Stimulated activated CD8-positive, alpha-beta memory T cell treated with anti-CD3 and anti-CD28 coated beads, Interleukin-4, amount 100 ng/mL, for 4 hours (primary cell): ENCODE measurements at places on chromosomes 6 and 20.
A peak's percentile ranks its signal among the peaks of the same experiment; 100 is the strongest.

DNA sequence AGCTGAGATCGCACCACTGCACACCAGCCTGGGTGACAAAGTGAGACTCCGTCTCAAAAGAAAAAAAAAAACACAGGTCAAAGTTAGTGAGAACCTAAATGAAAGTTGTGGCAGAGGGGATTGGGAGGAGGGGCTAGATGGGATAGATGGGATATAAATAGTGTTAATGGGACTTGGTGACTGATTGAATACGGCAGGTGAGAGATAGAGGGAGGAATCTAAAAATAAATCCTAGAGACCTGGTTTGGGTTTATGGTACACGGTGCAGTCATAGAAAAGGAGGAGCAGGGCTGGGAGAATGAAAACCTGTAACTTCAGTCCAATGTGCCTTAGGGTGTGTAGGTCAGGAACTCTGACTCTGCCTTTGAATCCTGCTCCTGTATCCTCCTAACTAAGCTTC is 25.0 kb upstream of the DEK start:
- DNase-seq: no peak

DNA sequence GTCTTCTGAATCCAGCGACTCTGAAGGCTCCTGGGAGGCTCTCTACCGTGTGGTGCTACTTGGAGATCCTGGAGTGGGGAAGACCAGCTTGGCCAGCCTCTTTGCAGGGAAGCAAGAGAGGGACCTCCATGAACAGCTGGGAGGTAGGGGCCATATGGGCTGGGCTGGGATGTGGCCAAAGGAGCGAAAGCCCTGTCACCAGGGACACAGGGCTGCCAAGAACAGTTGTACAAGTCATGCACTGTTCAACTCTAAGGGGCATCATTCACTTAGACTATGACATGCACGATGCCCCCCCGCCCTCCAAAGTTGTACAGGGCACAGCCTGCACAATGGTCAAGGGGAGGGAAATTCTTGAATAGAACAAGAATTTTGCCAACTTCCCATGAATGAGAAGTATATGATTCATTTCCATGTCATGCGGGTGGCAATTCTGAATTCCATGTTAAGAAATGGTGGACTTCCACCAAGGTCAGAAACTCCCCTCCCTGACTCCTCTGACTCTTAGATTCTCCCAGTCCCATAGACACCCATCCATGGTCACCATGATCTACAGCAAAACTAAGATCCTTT is 1.6 kb downstream of the REM1 start:
- DNase-seq: no peak

GRCh38 chr20:10551732-10552724 is 116.9 kb downstream of the SLX4IP start:
- DNase-seq: no peak

DNA sequence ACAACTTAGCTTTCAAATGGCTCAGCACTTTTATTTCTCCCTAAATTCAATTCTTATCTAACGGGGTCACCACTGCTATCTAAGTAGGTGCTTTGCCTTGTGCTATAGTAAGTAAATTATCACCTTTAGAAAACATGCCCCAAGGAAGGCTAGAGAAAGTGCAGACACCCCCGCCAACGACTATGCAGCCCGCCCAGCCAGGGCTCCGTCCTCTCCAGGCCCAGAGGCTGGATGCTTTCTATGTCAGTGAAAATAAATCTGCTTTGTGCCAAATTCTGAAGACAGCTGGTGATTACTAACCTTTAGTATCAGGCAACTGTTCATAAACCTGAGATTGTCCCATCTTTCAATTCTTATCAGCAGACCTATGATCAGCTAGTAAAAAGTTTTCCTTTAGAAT is 14.3 kb downstream of the KIAA0319 start:
- no peak for DNase-seq

DNA sequence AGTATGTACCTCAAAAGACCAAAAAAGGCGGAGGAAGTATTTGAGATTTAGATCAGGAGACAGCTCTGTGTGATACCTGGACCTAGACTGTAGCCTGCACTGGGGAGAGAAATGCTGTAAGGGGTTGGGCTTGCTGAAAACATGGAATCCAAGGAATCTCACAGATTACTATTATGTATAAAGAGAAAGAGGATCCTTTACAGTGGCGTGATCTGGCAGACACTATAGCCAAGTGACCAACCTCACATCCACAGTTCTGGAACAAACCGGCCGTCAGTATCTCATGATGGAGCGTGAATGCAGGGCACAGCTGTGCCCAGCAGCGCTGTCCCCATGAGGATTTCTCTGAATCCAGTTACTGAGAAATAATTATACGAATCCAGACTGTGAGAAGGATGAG is 12.3 kb downstream of the DDX27 start:
- DNase-seq: no peak

DNA sequence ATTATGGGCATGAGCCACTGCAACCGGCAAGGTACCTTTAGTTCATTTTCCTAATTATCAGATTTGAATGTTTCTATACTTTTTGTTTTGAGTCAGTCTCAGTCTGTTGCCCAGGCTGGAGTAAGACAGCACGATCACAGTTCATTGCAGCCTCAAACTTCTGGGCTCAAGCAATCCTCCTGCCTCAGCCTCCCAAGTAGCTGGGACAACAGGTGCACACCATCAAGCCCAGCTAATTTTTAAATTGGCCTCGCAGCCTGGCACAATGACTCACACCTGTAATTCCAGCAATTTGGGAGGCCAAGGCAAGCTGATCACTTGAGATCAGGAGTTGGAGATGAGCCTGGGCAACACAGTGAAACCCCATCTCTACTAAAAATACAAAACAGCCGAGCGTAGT is 24.4 kb downstream of the STAU1 start:
- DNase-seq: no peak

- no peak for DNase-seq
Measured at GRCh38 chr6:76633259-76633658, 560.8 kb upstream of the IMPG1 start.

- DNase-seq: no peak
Measured at GRCh38 chr6:95185874-95186273, 391.5 kb upstream of the MANEA start.

GRCh38 chr6:26199773-26200764 is 112.8 kb downstream of the HFE start:
- DNase-seq: no peak

GRCh38 chr20:46333161-46333991 is 25.1 kb upstream of the CDH22 start:
- DNase-seq: no peak

DNA sequence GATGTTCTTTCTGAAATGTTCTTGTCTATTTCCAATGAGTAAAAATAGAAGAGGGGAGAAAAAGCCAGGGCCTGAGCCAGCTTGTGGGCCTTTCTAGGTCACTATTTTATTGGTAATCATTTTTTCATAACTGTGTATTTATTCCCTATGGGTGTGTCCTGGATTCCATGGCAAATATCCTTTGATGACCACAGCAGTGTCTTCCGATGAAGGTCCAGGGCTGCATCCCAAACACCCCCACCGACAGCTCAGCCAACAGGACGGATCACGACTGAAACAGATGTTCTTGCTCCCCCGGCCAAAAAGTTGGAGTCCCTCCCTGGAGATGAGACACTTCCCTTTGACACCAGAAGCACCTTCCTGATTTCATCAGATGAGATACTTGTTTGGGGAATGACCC is 105.4 kb upstream of the PLEKHG1 start:
- no peak for DNase-seq

- no peak for DNase-seq
Measured at GRCh38 chr6:106997392-106998158, 23.0 kb upstream of the CD24 start.

DNA sequence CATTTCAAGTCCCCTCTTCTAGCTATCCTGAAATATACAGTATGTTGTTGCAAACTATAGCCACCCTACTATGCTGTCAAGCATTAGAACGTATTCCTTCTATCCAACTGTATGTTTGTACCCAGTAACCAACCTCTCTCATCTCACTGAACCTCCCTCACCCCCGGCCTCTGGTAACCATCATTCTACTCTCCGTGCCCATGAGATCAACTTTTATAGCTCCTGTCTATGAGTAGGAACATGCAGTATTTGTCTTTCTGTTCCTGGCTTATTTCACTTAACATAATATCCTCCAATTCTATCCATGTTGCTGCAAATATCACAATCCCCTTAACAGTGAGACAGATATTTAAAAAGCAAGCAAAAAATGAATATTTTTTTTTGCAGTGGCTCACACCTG is 196.9 kb downstream of the PAX1 start:
- DNase-seq: no peak

DNA sequence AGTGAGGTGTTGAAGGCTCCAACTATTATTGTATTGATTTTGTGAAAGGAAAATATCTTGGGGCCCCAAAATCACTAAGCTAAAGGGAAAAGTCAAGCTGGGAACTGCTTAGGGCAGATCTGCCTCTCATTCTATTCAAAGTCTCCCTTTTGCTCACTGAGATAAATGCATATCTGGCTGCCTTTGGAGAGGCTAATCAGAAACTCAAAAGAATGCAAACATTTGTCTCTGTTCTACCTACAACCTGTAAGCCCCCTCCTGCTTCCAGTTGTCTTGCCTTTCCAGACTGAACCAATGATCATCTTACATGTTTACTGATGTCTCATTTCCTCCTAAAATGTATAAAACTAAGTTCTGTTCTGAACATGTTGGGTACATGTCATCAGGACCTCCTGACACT is 125.9 kb downstream of the HTR1B start:
- no peak for DNase-seq

- no peak for DNase-seq
Measured at GRCh38 chr6:134642279-134642678, 307.6 kb downstream of the ALDH8A1 start.

GRCh38 chr20:32484225-32484957 is 100.7 kb downstream of the NOL4L start:
- no peak for DNase-seq

GRCh38 chr6:100996409-100996808 is 115.3 kb upstream of the ASCC3 start:
- no peak for DNase-seq

DNA sequence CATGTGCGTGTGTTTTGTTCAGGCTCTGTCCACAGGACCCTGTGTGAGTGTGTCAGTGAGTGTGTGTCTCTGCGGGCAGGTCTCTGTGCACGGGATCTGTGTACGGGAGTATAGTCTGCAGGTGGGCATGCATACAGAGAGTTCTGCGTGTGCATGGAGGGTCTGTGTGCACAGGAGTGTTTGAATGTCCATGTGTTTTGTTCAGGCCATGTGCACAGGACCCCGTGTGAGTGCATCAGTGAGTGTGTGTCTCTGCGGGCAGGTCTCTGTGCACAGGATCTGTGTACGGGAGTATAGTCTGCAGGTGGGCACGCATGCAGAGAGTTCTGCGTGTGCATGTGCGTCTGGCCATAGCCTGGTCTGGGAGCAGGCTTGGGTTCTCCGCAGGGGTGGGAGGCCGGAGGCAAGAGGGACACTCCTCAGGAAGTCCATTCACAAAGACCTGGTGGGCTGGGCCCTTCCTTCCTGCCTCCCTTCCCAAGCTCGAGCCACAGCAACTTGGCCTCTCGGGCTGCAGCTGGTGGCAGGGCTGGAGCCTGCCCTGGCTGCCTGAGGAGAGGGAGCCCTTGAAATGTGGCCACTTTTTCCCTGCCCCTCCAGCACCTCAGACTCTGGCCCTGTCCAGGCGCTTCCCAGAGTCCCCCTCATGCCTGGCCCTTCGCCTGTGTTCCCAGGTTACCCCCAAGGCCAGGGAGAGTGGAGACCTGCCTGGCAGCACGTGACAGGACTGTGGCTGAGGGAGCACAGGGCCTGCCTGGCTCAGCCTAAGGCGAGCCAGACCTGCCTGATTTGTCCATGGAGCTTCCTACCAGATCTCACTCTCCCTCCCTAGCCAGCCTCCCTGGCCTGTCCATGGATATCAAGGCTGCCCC is 6.8 kb downstream of the HSPA12B start:
- DNase-seq: no peak

DNA sequence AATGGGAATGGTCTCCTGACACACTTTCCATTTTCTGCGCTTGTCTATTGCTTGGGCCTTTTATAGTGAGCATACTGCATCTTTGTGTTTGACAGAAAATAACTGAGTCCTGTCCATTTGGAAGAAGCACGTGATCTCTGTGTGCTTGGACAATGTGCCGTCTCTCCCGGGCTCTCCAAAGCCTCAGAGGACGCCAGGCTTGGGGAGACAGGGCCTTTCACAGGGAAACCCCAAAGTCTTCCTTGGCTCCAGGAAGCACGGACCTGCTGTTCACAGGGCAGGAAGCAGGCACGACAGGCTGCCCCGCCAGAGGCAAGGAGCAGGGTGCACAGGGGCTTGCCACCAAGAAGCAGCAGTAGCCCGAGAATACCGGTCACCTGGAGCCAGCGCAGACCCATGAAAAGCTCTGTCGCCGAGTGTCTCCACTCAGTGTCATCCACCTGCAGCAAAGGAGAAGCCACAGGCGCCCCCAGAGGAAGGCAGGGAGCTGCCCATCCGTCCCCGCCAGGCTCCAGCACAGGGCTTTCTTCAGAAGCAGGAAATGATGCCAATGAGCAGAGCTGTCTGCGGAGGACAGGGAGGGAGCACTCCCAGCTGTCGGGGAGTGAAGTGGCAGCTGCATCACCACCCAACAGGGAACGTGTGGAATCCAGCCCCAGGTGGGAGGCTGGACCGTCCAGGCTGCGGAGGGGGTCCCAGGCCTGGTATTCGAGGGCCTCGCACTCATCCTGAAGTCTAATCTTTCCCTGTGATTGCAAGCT is 135.1 kb downstream of the AGPAT4 start:
- DNase-seq: no peak

DNA sequence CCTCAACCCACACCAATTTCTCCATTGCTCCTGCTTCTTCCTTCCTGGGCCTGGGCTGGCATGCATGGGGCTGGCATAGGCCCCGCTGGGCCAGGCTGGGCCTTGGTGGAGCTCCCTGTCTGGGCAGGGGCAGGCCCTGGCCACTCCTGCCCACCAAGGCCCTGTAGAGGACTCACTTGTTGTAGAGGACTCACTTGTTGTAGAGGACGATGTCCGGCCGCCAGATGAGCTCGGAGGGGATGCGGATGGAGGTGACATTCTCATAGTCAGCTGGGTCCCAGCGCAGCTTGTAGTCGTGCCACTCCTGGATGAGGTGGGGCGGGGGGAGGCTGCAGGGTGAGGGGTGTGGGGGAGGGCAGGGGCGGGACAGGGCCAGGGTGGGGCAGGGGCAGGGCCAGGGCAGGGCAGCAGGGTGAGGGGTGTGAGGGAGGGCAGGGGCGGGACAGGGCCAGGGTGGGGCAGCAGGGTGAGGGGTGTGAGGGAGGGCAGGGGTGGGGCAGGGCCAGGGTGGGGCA is 5.3 kb downstream of the CHRNA4 start:
- DNase-seq: no peak

DNA sequence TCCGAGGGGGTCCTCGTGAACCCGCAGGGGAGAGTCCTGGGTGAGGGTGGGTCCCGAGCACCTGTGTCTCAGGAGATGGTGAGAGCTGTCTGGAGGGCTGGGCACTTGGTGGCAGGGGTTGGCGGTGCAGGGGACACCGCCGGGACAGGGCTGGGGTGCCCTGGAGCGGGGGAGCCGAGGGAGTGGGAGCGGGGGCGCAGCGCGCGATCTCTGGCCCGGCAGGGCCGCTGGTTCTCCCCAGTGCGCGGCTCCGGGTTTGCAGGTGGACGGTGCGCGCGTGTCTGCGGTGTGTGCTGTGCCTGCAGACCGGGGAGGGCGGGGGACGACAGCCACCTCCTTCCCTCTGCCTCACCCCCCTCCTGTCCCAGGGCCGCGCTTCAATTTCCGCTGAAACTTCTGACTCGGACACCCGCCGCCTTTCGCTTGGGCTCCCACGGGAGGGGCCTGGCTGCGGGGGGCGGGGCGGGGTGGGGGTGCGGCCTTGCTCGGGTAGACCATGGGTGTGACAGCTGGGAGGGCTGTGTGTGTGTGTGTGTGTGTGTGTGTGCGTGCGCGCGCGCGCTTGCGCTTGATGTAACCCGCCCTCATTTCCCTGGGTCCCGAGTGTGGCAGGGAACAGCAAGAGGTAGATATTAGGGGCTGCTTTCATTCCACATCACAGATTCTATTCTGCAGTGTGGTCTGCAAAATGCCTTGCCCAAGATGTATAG is 1.2 kb downstream of the TRIB3 start:
- peak; percentile 71 for DNase-seq
